Ascending aorta (tissue), 2 donors: ENCODE measurements at places on chromosomes 12 and 14. TPM values are rescaled to one million over a fixed set of nuclear protein-coding genes. Genes with fewer than 3 reads are reported as not detected.

Gene SOCS2
- 95.8 TPM for total RNA-seq

Gene CPM
- 48.1 TPM for total RNA-seq

Gene SAMD15
- not detected for total RNA-seq

Gene TMEM229B
- 5.5 TPM for total RNA-seq

Gene RPS6KA5
- 0.21 TPM for total RNA-seq

Gene P2RX7
- 1.1 TPM for total RNA-seq

Gene HSPB8
- total RNA-seq: 129 TPM

Gene KLHL33
- not detected for total RNA-seq

Gene MMAB
- total RNA-seq: 43.5 TPM
